ENCODE measurements at places on chromosomes 7 and 10.

- DNase-seq = no peak
These were observed 163.8 kb upstream of the NPVF start for GRCh38 chr7:25391961-25392587.

GRCh38 chr7:150450491-150451001, at the start of gene GIMAP8:
Gene GIMAP8, plus strand, starts transcription at chr7:150450630. Its CDS starts 16,069 bp downstream, at chr7:150466699.
- DNase-seq = no peak

DNA sequence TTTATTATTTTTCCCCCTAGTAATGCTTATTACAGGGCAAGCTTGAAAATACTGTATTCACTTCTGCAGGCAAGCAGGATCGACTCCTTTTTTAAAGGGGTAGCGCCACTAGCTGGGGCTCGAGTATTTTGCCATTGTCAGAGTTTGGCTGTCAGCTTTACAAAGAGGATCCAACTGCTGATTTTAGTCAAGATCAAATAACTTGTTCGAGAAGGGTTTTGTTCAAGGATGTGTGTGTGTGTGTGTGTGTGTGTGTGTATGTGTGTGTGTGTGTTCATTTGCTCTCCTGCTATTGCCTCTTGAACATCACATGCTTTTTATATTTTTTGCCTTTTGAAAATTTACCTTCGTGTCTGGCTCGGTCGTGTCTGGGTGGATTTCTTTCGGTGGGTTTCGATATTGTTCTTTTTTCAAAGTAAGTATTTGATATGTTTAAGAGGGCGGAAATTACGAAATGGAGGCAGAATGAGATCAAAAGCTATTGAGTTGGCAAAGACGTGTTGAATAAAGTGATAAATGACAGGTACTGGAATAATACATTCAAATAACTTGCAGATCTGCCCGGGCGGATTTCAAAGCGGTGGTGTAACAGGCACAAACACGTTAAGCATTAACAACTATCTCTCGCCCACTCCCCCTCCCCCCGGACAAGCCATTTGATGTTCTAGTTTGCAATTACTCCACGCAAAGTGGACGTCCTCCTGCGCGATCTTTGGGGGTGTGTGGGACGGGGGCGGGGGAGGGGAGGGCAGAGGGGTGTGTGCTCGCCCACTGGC, 1.1 kb downstream of the ARID5B start:
- DNase-seq = peak; percentile 77

- DNase-seq = peak; percentile 39
These were observed 2.5 kb upstream of the WDR91 start for GRCh38 chr7:135213831-135214230.

GRCh38 chr7:3239291-3239691, 61.8 kb upstream of the SDK1 start:
- no peak for DNase-seq

- no peak for DNase-seq
These were observed 18.4 kb downstream of the RCC1L start for GRCh38 chr7:75055155-75055554.

DNA sequence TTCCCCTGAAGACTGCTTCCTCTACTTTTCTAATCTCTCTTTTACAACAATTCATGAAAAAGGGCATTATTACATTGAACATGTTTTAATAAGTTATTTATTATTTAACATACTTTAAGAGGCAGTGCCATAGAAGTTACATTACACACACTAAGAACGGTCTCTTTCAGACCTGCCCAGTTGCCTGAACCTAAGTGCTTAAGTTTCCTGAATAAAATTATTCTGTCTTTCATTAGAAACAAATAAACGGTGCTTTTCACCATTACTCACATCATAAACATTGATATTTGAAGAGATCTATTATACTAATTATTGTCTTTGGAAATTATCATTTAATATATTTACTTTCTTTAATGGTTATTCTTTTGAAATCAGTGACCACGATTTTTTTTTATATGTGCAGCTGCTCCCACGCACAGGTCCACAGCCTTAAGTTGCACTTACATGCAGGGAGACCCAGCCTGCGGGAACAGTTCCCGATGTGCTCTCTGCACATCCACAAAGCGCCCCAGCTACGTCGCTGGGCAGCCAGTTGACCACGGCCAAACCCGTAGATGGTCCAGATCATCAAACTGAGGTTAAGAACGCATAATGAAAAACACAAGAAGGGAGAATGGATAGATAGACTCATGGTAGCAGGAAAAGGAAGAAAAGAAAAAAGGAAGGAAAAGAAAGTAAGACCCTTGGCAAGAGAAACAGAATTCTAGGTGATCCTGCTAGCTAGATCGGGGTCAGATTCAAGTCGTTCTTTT, 437.0 kb upstream of the MGMT start:
- DNase-seq = no peak

DNA sequence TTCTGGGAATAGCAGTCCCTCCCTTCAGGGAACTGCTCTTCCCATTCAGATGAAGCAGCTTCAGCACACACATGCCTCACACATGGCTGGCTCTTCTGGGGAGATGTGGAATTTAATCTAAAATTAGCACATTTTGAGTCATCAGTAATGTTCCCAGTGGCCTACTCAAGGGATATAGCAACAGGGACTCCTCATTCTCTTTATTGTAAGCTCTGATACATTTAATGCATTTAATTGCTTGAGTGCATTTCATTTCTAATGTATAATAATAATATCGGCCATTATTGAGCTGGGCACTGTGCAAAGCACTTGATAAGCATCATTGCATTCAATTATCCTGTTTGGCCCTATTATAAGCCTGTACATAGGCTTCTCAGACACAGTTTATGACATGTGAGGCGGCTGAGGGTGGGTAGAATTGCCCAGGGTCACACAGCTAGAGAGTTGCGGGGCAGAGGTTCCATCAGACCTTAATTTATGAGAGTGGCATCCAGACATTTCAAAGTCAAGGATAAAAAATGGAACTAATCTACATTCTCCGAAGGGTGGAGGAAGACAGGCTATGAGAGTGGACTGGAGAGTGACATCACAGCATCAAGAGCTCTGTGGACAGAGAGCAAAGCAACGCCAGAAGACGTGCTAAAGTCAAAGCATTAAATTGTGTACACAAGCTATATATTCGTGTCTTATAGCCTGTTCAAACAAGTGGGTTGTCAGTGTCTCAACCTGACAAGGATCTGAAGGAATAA, 76.8 kb downstream of the LANCL2 start:
- DNase-seq = peak; percentile 25

- no peak for DNase-seq
These were observed 265.4 kb upstream of the NFE2L3 start for GRCh38 chr7:25886387-25887240.

- no peak for DNase-seq
These were observed 682 bp downstream of the TBXAS1 start for GRCh38 chr7:139829775-139830117.

GRCh38 chr7:26372249-26372648, 80.6 kb downstream of the SNX10 start:
- no peak for DNase-seq

GRCh38 chr7:108848486-108848885, 278.8 kb downstream of the DNAJB9 start:
- DNase-seq = no peak

- no peak for DNase-seq
These were observed 65.2 kb upstream of the TM9SF3 start for GRCh38 chr10:96651998-96652431.

DNA sequence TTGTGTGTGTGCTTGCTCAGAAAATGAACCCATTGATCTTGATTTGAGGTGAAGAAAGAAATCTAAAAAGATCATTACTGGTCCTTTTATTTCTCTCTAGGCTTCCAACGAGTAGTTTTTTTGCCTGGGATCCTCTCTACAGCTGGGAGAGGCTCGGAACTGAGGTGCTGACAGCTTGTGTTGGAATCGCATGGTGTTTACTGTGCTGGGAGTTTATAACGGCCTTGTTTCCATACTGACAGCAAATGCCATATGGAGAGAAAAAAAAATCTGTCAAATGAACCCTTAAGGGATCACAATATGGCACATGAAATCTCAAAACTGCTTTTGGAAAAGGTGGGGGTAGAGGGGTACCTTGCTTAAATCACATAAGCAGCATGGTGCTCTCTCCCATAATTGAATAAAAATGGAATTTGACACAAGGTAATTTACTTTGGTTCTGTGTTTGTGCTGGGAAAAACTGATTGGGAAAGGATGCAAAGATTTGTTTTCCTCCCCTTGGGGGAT, 165.0 kb downstream of the RGS10 start:
- DNase-seq = no peak

DNA sequence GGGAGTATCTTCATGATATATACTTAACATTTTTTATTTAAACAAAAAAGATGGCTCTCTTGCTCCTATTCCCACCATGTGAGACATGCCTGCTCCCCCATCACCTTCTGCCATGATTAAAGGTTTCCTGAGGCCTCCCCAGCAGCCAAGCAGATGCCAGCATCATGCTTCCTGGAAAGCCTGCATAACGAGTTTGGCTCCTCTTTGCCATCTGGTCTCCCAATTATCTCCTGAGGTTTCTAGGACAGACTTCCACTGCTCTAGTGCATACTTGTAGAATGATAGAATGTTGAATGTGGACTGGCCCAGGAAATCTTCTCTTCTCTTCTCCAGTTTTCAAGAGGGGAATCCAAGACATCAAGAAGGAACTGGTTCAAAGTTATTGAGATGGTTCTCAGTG, 45.9 kb upstream of the ELAPOR2 start:
- no peak for DNase-seq

GRCh38 chr7:112271162-112271561, 64.7 kb downstream of the ZNF277 start:
- no peak for DNase-seq

GRCh38 chr10:92575961-92576360, 2.1 kb upstream of the IDE start:
- DNase-seq = peak; percentile 81

DNA sequence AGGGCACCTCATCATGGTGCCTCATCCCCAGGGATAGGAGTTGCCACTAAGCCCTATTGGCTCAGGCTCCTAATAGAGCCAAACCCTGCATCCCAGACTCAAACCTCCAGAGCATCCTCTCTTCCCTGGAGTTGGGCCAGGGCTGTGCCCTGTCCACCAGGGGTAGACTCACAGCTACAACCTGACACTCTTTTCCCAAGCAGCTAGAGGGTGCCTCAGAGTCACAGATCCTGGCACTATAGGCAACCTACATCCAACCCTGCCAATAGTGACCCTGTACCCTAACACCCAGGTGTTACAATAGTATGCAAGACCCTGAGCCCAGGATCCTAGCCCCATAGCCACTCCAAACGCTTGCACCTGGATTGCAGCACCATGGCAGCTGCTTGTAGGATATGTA, 64.0 kb upstream of the PLA2G12B start:
- DNase-seq = no peak

- DNase-seq = no peak
These were observed 57.4 kb upstream of the NEBL start for GRCh38 chr10:20954519-20954918.

- DNase-seq = no peak
These were observed 1.3 kb upstream of the RET start for GRCh38 chr10:43075612-43076003.

DNA sequence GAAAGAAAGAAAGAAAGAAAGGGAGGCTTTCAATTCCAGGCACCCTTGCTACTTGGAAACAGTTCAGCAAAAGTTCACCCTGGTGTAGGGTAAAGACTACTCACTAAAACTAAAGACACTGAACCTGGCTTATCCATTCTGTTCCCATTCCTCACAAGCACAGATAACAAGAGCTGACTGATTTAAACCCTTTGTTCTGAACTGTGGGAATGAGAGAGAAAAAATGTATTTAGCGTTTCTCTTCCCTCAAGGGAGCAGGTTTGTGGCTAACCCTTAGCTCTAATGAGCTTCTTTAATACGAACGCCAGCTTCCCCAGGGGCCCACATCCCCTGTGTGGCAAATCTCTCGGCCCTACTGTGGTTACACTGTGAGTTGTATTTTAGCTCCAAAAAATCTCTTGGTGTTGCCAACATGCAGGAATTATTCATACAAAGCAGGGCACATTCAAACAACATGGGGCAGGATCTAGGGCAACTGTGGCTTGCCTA, 23.3 kb downstream of the PRTFDC1 start:
- no peak for DNase-seq

DNA sequence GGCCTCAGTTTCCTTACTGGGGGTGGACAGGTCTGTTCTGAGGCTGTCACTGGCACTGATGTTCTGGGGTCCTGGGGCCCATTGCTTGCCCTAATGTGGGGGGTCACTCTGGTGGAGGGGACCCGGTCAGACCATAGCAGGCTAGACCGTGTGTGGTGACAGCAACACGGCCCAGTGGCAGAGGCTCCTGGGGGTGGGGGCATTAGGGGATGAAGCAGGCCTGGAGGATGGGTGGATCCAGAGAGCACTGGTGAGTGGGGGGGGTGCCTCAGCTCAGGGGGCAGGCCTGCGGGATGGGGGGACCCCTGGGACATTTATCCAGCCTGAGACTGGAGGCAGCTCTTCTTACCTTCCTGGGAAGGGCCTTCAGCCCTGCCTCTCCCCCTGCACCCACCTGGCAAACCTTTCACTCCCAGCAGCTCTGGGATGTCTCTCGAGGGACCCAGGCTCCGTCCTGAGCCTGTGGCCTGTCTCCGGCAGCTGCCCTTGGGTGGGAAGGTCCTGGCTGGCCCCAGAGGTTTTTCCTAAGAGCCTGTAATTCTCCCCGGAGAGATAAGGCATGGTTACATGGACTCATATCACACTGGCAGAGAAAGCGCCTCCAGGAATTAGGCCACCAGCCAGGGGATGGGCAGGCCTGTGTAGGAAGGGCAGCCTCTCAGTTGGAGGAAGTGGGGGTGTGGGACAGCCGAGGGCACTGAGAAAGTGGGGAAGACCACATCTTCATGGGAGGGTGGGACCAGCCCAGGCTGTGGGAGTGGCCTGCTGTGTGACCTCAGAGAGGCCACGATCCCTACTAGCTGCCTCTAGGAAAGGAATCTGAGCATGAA, 147.7 kb downstream of the UBE2H start:
- no peak for DNase-seq

- no peak for DNase-seq
These were observed 24.7 kb downstream of the DNAJB6 start for GRCh38 chr7:157361537-157361936.

GRCh38 chr7:25240340-25240739, 12.1 kb upstream of the NPVF start:
- no peak for DNase-seq

DNA sequence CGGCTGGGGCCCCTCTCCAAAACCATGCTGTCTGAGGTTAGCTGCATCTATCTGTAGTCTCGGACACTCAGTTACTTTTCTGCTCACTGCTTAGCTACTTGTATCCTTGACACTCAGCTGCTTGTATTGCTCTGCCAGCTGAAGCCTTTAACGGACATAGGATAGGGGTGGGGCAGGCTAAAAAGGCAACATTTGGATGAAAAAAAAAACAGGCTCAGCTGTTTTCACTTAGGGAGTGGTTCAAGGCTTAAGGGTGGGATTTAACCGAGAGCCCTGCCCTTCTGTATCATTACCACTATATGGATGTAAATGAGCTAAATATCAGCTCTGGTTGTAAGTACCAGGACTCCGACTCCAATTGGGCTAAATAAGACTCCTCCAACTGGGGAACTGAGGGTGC, 28.6 kb downstream of the LSMEM1 start:
- DNase-seq = no peak
